ENCODE measurements at places on chromosomes 1 and 21.

DNA sequence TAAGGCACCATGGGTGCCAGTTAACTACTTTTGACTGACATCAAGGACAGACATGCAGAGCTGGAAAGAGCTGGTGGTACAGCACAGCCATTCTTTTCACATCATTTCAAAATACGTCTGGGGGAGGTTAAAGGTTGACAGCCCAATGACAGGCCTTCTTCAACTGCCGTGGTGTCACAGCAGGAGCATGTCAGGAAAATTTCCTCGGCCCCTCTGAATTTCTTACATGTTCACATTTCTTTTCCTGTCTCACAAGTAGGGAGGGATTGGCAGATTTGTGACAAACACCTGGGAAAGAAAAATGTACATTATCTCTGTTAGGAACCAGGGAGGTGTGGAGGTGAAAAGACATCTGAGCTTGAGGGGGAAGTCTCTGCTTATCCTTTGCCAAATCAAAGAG is 279.1 kb downstream of the SPATA17 start:
- no peaks in the 10 kb centered on the region for H3K4me1 ChIP-seq
- H3K27ac ChIP-seq = no peak overlapping the region
- H3K36me3 ChIP-seq = no peaks in the 10 kb centered on the region
- H3K27me3 ChIP-seq = peaks cover 6% of the 10 kb centered on the region
- no peak for DNase-seq

GRCh38 chr1:209648931-209649776 is 3.1 kb downstream of the LAMB3 start:
- no peak overlapping the region for H3K4me3 ChIP-seq
- no peaks in the 10 kb centered on the region for H3K27me3 ChIP-seq
- peaks cover 95% of the 10 kb centered on the region for H3K4me1 ChIP-seq
- H3K36me3 ChIP-seq = no peaks in the 10 kb centered on the region

DNA sequence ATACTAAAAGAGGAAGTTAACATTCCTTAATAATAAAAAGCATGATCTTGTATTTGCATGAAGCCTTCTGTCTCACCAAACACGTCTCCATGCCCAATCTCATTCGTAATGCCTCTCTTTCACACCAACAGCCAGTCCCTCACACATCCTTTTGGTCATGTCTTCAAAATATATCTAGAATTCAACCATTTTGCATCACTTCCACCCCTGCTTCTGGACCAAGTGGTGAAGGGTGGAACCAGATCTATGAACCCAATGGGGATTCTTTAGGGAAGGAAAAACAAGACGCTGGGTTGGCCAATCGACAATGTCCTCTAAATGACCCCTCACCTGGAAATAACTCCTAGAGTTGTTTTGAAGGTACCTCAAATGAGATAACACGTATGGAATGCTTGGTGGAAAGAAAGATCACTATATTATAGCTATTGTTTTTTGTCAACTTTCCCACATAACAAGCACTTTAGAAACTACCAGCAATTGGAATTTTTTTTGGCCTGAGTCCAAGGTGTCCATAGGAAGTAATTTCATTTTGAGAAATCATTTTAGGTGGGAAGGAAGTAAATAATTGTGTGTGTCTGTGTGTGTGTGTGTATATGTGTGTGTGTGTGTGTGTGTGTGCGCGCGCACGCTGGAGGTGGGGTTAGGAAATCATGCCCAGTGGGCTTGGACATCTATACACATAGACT is at the start of gene KCNA10:
Gene KCNA10, minus strand, starts transcription at position 51 of the 686 bp plus-strand sequence. CDS start 388 bp downstream, outside the sequence.
- no peak for DNase-seq
- no peak within 1 kb of the TSS for H3K4me3 ChIP-seq
- peaks cover under 1% of the 10 kb centered on the region for H3K4me1 ChIP-seq
- H3K27ac ChIP-seq = no peak within 1 kb of the TSS

DNA sequence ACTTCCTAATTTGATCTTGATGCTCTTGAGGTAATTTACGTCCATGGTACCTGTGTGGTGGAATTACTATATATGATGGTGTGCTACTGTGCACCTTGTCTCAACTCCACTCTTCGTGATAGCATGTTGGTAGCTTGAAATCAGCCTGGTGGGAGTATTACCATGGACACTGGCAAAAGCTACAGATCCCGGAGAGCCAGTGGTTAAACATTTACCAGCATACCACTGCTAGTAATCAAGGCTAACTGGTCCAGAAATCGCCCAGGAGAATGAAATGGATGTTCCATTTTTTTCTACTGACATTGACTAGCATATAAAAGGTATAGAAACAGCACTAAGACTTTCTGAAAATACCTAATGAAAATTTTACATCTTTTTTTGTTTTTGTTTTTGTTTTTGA is 30.6 kb downstream of the ELK4 start:
- H3K4me1 ChIP-seq = peaks cover 37% of the 10 kb centered on the region
- H3K27me3 ChIP-seq = no peaks in the 10 kb centered on the region
- peaks cover 3% of the 10 kb centered on the region for H3K36me3 ChIP-seq
- H3K4me3 ChIP-seq = no peak overlapping the region
- DNase-seq = no peak

DNA sequence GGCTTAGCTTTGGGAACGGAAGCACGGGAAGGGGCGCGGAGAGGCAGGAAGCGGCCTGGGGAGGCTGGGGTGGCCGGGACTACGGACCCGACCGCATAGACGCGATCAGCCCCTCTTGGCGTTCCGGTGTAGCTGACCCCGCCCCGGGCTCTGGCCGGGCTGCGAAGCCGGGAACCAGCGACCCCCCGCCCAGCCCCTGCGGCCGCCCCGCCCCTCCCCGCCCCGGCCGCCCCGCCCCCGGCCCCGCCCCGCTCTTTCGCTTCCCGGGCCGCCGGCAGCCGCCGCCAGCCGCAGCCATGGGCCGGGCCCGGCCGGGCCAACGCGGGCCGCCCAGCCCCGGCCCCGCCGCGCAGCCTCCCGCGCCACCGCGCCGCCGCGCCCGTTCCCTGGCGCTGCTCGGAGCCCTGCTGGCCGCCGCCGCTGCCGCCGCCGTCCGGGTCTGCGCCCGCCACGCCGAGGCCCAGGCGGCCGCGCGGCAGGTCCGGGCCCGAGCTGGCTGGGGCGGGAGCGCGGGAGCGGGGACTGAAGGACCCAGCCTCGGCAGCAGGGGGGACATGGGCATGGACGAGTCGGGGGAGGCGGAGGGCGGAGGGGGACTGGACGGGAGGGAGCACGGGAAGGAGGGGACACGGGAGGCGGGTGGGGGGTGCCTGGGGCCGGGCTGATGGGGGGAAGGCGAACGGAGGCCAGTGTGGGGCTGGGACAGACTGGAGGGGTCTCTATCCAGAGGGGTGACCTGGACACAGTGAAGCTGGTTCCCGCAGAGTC is at the start of gene SELENON:
Gene SELENON, plus strand, starts transcription at position 259 of the 768 bp plus-strand sequence. Its CDS starts 38 bp downstream, at position 297.
- H3K4me1 ChIP-seq = peaks cover 81% of the 10 kb centered on the region
- H3K36me3 ChIP-seq = peaks cover 5% of the 10 kb centered on the region
- peak within 1 kb of the TSS; percentile 86 for H3K27ac ChIP-seq

GRCh38 chr1:10663678-10664035 is 132.8 kb downstream of the CASZ1 start:
- DNase-seq = peak; percentile 61
- H3K4me1 ChIP-seq = peaks cover 62% of the 10 kb centered on the region
- no peaks in the 10 kb centered on the region for H3K27me3 ChIP-seq
- H3K36me3 ChIP-seq = peaks cover 25% of the 10 kb centered on the region
- peak overlapping the region; percentile 92 for H3K27ac ChIP-seq
- H3K4me3 ChIP-seq = peak overlapping the region; percentile 30

DNA sequence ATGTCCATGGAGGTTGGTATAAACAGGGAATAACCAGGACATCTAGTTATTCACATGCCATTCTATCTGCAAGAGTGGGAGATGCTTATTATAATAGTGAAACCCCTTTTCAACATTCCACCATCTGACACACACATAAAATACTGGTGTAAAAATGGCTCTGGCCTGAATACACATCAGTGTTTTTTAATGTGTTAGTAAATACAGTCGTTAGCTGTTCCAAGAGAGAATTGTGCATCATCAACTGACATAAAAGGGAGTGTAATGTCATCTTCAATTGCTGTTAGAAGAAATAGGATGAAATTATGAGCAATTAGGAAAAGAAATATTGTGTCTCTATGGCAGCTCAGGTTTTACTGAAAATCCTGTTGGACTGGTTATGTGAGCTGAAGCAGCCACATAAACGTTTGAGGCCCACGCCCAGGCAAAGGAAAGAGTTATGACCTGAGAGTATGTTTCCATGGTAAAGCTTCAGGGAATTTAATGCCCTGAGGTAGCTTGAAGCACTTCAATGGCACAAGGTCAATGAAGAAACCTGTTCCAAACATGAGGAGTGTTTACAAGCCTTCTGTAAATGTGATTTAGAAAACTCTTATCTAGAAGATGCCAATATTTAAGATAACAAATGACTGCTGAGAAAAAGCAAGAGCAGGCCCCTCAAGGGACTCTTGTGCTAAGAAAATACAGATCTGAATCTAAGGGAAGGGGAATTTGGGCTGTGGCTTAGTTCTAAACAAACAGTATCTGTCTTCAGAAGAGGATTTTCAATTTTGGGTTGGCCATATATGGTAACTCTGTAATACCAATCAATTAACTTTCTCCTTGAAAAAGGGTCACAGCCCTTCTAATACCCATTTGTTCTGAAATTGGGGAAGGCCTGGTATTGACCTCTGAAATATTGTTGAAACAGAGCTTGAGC is 384.3 kb downstream of the SEC16B start:
- no peak overlapping the region for H3K27ac ChIP-seq
- H3K4me1 ChIP-seq = no peaks in the 10 kb centered on the region
- H3K4me3 ChIP-seq = no peak overlapping the region
- no peak for DNase-seq

DNA sequence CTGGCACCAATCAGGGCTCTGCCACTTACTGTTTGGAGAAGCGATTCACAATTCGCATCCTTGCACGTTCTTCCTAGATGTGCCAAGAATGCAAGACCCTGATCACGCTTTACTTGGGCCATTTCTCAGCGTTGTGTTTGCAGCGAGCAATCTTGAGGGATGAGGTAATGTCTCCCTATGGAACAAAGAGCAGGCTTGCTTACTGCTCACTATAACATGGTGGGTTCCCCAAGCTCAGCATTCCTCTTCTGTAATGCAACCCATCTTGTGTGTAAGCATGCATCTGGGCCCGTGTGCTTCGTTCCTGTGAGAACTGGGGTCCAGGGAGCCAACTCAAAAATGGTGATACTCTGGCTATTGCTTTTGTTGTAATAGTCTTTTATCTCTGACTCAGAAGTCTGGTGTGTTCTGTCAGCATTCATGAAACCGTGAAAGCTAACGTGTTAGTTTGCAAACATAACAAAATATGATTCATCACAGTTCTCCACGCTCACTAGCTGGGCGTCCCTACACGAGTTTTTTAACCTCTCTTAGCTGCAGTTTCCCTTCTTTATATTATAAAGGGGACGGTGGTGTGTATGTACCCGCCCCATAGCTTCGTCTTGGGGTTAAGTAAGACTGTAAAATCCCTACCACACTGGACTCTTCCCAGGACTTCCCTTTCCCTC is 33.3 kb downstream of the DNTTIP2 start:
- H3K27ac ChIP-seq = peak overlapping the region; percentile 98
- peaks cover 43% of the 10 kb centered on the region for H3K4me1 ChIP-seq
- H3K27me3 ChIP-seq = no peaks in the 10 kb centered on the region
- H3K4me3 ChIP-seq = peak overlapping the region; percentile 86

DNA sequence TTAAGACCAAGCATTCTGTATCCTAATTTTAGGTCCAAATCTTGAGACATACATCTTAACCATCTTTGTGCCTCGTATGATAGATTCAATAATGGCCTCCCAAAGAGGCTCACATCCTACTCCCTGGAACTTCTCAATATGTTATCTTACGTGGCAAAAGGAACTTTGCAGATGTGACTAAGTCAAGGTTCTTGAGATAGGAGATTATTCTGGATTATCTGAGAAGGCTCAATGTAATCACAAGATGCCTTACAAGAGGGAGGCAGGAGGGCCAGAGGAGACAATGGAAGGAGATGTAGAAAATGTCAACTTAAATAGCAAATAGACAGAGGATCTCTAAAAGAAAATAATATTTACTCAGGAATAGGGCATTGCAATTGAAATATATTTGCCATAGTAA is 548.9 kb downstream of the MATN1 start:
- no peak overlapping the region for H3K4me3 ChIP-seq
- no peaks in the 10 kb centered on the region for H3K36me3 ChIP-seq
- DNase-seq = no peak
- peaks cover 59% of the 10 kb centered on the region for H3K27me3 ChIP-seq
- no peaks in the 10 kb centered on the region for H3K4me1 ChIP-seq

DNA sequence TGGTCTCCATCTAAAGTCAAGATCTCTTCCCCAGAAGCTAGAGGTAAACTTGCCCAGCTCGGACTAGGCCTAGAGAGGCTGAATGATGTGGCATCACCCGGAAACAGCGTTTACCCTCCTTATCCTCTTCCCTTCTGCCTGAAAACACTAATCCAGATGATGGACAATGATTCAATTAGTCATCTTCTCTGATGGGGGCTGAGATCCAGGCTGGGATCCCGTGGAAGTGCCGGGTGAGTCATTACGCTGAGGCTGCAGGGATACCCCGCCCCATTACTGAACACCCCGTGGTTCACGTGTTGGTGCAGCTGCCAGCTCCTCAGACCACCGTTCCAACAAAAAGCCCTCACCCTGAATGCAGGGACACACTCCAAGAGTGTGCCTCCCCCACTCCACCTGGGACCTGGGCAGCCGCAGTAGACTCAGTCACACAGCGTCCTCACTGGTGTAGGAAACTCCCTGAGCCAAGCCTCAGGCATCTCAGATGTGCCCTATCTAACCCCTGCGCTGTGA is 2.0 kb downstream of the S100A6 start:
- H3K4me3 ChIP-seq = peak overlapping the region; percentile 93
- H3K27me3 ChIP-seq = no peaks in the 10 kb centered on the region
- DNase-seq = peak; percentile 44
- H3K36me3 ChIP-seq = no peaks in the 10 kb centered on the region
- H3K4me1 ChIP-seq = peaks cover 50% of the 10 kb centered on the region
- H3K27ac ChIP-seq = peak overlapping the region; percentile 98

DNA sequence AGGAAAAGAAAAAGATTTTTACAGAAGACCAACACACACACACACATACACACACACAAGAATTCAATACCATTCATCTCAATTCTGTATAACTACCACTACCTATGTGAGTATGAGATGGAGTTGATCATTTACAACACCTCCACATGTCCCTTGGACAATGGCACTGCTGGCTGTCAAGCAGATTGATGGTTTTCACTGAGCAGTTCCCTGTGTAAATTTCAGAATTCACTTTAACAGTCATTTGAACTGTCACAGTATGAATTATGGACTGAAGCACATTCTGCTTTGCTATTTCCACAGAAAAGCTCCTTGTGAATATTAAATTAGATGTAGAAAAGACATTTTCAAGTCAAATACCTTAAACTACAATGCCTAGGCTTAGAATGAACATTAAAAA is 14.3 kb downstream of the KCNT2 start:
- no peak overlapping the region for H3K4me3 ChIP-seq
- DNase-seq = no peak
- no peak overlapping the region for H3K27ac ChIP-seq
- H3K4me1 ChIP-seq = no peaks in the 10 kb centered on the region
- H3K36me3 ChIP-seq = no peaks in the 10 kb centered on the region

All from left ventricle myocardium inferior (tissue), 1 donor.